ENCODE measurements at places on chromosomes 2 and 18.

GRCh38 chr2:18856765-18857164, 267.4 kb upstream of the NT5C1B start:
- no peak for DNase-seq

- DNase-seq: no peak
Measured at GRCh38 chr2:120283649-120284048, 31.0 kb downstream of the RALB start.

GRCh38 chr2:39778775-39779340, at the start of gene THUMPD2:
THUMPD2 (minus strand) TSS chr2:39779258; CDS start chr2:39779239, 19 bp downstream.
- peak; percentile 52 for DNase-seq

DNA sequence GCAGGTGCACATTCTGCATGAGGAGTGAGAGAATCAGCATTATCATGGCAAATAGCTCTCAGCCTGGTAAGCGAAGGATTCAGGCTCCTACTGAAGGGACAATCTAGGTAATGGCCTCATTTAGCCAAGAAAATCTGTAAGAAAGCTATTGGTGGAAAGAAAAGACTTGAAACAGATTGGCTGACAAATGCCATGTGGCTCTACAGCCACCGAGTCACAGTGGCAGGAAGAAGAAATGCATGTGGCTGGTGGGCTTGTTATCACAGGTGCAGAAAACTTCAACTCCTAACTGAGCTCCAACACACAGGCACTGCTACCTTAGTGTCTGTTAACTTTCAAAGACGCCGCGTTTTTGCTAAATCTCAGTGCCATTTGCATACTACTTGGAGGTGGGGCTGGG, 60.6 kb upstream of the REV1 start:
- no peak for DNase-seq

- no peak for DNase-seq
Measured at GRCh38 chr2:238108423-238109183, 8.5 kb downstream of the ESPNL start.

DNA sequence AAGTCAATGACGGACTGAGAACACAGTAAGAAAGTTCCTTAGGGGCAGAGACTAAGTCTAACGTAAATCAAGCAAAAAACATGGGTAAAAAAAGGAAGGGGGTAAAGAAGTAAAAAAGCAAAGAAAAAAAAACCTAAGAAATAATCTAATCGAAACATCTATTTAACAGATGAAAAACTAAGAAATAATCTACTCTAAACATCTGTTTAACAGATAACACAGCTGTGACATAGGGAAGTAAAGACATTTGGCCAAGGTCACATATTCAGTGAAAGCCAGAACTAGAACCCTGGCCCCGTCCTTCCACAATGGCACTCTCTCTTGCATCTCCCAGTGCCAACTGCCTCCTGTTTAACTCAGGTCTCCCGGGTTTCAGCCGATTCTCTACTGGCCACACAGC, 48.1 kb downstream of the PSD4 start:
- DNase-seq: no peak

DNA sequence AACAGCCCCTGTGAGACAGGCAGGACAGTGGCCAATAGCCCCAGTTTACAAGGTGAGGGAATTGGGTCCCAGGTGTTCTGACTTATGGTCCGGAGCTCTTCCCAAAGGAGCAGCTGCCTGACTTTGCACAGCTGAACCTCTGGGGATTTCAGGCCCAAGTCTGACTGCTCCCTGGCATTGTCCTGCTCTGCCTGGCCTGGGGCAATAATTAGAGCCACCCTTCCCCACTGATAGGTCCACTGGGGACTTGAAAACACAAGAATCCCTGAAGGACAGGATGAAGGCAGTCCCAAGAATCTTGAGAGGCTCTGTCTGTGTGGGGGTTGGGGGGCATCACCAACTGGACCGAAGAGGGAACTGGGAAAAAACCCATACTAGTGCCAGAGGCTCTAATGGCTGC, 3.7 kb upstream of the FEV start:
- no peak for DNase-seq

DNA sequence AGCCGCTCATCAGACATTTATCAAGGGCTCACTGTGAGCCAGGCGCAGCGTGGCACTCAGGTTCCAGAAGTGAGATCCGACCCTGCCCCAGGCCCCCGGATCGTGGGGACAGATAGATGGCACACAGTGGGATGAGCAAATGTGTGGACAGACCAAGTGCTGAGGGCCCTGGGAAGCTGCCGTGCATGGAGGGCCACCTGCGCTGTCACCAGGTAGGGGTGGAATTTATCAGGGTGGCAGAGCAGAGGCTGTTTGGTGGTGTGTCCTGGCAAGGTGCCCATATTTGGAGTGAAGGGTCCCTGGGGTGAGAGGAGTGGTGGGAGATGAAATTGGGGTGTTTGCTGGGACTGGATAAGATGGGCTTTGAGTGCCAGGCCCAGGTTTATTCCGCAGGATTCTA, 92.8 kb upstream of the HS6ST1 start:
- DNase-seq: no peak

- no peak for DNase-seq
Measured at GRCh38 chr2:218788529-218789255, 6.7 kb downstream of the CYP27A1 start.

DNA sequence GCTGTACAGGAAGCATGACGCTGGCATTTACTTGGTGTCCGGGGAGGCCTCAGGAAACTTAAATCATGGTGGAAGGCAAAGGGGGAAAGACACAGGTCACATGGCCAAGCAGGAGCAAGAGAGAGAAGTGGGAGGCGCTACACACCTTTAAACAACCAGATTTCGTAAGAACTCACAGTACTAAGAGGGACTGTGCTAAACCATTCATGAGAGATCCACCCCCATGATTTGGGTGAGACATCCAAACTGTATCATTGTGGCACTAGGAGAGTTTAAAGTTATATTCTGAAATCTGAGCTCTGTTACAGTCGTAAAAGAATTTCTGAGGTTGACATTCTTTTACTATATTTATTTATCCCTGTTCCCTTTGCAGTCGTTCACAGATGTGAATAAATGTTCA, 116.6 kb downstream of the ICA1L start:
- no peak for DNase-seq

DNA sequence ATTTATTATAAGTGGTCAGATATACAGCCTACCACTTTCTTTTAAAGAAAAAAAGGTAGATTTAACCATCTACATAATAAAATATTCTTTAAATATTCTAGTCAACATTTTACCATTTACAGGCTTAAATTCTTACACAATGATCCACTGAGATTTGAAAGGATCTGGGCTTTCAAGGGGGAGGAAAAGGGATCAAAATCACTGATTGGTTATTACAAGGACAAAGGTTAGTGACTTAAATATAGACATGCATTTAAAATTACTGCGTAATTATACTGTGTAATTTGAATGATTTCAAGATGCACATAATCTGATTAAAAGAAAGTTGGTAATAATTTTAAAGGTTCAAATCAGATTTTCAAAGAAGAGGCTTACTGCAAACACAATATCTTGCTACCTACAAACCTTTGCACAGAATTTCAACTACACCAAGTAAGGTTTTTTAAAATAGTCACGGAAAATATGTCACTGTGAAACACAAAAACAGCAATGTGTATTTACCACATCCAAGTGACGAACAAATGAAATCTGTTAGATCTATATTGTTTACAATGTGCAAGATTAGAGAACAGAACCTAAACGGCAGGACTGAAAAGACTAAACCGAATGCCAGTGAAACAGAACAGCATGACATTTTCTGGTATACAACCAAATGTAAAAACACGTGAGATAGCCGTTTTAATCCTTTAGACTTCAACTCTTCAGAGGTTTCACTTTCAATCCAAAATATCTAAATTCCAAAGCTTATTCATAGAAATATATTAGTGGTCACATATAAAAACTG, 40.8 kb downstream of the RTN4 start:
- no peak for DNase-seq

DNA sequence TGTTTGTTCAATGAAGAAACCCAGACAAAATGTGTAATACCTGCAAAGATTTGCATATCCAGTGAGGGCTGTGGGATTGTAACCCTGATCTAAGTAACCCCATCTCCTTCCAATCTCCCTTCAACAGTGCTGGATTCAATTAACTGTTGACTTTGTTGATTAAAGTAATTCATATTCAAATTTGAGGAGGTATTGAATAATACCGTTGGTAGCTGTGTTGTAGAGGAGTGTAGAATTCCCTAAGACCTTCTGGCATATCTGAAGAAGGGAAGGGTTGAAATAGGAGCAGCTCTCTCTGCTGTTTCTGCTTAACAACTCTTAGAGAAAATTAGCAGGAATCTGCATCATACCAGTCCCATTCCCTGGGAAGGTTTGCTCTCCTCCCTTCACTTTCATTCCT, 28.2 kb downstream of the MAIP1 start:
- DNase-seq: no peak

GRCh38 chr2:668000-668398, 9.2 kb downstream of the TMEM18 start:
- no peak for DNase-seq

DNA sequence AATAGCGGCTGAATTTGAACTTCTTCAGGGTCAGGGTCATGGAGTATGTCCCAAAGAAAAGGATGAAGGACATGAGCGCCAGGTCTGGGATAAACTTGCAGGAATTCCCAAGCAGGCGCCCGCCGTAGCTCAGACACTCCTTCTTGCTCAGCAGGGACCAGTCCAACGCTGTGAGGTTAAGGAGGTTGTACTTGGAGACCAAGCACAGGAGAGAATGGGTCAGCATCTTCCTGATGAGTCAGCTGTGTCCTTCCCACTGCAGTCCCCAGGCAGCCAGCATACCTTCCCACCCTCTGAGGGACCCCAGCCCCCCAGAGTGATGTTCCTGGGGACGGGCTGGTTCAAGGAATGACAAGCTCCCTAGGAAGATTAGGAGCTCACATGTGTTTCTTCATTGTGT, 40.9 kb downstream of the MTHFD2 start:
- DNase-seq: no peak

DNA sequence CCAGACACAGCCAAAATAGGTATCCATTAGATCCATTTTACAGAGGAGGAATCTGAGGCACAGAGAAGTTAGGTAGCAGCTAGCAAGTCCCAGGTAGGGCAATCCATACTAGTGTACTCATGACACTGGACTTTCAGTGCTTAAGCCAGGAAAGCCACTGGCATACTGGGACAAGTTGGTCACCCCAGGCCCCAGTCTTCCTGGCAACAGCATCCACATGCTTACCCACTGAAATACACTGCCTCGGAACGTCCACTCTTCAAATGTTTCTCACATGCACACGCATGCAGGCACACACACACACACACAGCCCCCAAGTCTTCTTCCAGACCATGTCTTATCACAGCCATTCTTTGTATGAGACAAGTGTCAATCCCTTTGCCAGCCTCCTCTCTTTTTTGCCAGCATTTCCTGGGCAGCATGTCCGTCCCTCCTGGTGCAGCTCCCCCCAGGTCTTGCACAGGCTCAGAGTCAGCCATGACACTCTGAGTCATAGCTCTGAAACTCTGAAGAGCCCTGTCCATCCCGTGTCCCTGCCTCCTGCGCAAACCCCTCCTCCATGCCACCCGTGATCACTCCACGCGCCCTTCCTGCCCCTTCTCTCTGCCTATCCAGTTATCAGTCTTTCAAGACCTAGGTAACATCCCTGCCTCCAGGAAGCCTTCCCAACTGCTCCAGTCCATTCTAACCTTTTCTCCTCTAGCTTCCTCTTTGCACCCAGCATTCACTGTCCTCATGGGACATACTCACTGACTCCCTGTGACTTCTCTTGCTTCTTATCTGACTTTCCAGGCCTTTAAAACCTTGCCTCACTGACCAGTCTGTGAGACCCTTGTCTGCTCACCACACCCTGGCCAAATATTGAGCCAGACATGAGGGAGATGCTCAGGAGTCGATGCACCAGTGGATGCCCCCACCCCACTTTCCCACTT, 10.9 kb upstream of the TEX261 start:
- DNase-seq: no peak

DNA sequence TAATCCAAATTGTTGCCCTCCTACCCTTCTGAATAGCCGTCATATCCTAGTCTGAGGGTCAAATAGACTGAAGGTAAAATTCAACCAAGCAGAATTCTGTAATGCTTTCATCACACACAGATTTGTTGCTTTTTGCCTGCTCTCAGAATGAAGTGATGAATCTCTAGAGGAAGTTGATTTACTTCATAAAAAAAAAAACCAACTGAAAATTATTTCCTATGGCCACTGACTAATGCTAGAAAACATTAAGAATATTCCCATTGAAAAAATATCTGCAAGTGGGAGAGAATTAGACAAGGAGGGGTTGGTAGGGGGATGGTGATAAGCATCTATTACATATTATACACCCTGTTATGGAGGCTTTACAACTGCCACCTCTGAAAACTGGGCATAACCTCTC, 2.3 kb upstream of the IL1RL2 start:
- DNase-seq: no peak

DNA sequence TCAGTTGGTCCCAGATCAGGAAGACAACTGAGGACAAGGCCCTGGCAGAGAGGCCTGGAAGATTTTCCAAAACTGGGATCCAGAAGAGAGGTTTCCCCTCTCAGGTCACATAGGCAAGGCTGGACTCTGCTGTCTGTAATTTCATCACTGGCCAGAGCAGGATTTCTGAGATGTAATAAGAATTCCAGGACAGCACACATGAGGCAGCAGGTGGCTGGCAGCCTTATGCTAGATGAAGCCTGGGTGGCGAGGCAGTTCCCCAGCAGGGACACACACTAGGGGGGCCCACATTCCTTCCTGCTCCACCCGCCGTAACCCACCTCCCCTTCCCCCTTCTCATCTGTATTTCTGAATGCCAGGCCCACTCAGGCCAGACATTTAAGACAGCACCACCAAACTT, 98.6 kb downstream of the HNRNPLL start:
- no peak for DNase-seq

DNA sequence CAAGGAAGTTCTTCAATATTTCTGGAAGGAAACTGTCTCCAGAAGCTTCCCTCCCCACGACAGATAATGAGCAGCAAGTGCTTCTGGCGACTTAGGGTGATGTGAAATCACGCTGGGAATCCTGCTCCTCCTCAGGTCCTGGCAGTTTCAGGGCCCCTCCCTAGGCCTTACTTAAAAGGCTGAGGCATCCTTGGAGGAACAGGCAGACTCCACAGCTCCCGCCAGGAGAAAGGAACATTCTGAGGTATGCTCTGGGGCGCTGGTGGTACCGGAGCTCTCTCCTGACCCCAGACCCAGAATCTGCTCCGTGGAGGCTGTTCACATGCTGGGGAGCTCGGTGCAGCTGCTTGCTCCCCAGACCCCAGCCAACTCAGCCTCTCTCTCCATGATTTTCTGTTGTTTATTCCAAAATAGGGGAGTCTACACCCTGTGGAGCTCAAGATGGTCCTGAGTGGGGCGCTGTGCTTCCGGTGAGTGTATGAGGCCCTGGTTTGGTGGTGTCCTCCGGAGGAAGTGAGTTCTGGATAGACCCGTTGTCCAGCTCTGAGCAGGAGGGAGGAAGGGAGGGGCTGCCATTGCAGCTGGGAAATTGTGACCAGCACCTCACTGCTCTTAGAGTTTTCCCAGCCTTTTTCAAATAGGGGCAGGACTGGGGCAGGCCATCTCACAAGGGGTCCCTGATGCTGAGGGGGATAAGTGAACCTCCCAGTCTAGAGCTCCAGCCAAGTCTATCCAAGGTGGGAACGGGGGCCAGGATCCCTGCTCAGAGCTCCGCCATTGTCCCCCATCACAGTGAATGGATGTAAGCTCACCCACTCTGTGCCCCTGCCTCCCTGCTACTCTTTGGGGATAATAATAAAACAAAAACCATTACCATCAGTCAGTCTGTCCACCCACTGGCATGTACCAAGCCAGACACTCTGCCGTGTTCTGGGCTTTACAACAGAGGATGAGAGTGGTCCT, at the start of gene IL36RN:
TSS of gene IL36RN (plus strand) at position 201 of the 963 bp plus-strand sequence. CDS start at position 442, 241 bp downstream.
- DNase-seq: no peak

All from kidney capillary endothelial cell (primary cell).